ENCODE measurements at places on chromosomes 3 and 15.

- no peak for DNase-seq
Measured at GRCh38 chr3:157388976-157389375, 47.7 kb upstream of the PTX3 start.

GRCh38 chr3:197258168-197258755 is 40.1 kb downstream of the DLG1 start:
- no peak for DNase-seq

GRCh38 chr3:110199588-110199943 is 862.2 kb upstream of the DPPA4 start:
- no peak for DNase-seq

- no peak for DNase-seq
Measured at GRCh38 chr15:64246364-64247189, 83.8 kb upstream of the PPIB start.

- DNase-seq, result no peak
Measured at GRCh38 chr3:48966876-48967361, 23.1 kb upstream of the P4HTM start.

DNA sequence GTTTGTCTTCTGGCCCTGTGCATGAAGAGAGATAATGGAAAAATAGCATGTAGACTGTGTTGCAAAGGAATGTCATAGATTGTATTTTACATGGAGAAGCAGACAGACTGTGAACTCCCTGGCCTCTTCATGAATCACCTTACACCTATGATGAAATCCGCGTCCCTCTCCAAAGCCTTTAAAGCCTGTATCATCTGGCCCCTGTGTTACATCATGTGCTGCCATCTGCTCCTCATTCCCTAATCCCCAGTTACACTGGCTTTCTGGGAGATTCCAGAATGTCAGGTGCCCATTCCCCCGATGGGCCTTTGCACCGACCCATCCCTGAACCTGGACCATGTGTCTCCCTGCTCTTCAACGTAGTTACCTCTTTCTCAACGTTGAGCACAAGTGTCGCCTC is 190.8 kb downstream of the ADAMTSL3 start:
- DNase-seq, result no peak

DNA sequence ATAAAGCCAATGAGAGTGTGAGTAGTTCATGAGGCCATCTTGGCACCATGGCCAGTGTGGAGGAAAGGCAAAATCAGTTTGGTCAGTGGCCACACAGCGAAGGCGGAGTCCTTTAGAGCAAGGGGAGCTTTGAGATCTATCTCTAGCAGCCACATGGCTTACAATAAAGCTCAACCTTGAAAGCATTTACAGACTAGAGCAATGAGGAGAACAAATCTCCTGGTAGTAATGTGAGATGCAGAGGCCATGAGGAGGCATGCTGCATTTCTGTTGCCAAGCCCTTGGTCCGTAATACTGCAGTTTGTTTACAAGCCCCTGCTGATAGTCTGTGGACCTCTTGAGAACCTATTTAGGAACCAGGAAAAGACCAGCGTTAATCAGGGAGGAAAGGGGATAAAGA is 381.5 kb upstream of the C2CD4B start:
- no peak for DNase-seq

- no peak for DNase-seq
Measured at GRCh38 chr15:81492969-81493645, 119.1 kb upstream of the TMC3 start.

GRCh38 chr3:177147790-177148189 is 49.5 kb downstream of the TBL1XR1 start:
- DNase-seq, result no peak

DNA sequence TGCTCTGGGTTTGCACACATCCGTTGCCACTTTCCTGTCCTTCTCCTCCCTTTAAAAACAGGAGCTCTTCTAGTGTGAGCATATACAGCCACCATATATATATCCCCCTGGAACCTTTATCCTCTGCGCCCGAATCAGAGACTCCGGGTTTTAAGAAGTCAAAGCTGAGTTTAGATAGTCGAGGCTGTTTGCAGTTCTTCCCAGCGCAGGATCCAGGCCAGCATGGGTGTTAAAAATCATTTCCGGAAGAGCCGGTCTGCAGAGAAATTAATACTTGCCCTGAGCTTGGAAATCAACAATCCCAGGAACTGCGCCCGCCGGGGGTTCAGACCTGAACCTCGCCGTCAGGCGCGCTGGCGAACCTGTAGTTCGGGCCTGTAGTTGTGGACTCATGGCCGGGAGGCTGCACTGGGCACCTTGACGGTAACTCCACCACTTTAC is 2.3 kb downstream of the SHOX2 start:
- no peak for DNase-seq

- DNase-seq, result no peak
Measured at GRCh38 chr15:72923289-72923688, 129.0 kb upstream of the NEO1 start.

GRCh38 chr3:21705769-21706168 is 45.2 kb downstream of the ZNF385D start:
- DNase-seq, result no peak

GRCh38 chr15:30984542-30984941 is 6.9 kb downstream of the MTMR10 start:
- no peak for DNase-seq

DNA sequence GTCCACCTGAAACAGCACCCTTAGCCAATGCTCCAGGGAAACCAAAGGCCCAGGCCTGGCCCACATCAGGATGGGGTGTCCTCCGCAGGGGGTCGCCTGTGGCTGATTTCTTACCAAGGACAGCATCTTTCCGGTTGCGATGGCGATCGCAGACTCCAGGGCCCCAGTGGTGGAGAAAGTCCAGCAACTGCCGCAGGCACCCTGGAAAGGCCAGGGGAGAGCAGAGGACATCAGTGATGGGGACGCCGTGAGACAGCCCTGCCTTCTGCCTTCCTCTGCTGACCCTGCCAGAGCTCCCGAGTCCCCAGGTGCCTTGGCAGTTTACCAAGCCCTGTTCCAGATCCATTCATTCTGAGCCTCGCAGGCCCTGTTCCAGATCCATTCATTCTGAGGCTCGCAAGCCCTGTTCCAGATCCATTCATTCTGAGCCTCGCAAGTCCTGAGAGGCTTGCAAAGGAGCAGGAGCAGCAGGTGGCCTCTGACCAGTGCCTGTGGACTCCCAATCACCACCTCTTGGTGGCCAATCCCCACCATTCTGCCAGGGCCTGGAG is 12.5 kb downstream of the CTSH start:
- no peak for DNase-seq

GRCh38 chr15:62779036-62779770 is 263.3 kb upstream of the TPM1 start:
- no peak for DNase-seq

GRCh38 chr3:193841581-193841980 is 248.6 kb downstream of the OPA1 start:
- no peak for DNase-seq

GRCh38 chr3:97257942-97258697 is 443.7 kb downstream of the EPHA6 start:
- no peak for DNase-seq

DNA sequence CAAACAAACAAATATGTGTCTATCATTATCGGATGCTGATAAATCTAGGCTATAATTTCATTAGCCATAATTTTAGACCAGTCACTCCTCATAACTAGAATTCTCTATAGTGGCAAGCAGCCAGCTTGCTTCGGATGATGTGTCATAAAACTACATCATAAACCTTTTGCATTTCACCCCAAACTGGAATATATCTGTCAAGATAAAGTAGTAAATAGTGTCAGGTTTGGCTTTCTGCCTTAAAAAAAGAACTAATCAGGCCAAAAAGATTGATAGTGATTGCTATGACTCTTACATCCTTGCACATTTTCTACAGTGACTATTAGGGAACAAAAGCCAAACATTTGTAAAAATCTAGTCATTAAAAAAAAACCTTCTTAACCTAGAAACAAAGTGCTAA is 51.0 kb downstream of the DPPA2 start:
- no peak for DNase-seq

DNA sequence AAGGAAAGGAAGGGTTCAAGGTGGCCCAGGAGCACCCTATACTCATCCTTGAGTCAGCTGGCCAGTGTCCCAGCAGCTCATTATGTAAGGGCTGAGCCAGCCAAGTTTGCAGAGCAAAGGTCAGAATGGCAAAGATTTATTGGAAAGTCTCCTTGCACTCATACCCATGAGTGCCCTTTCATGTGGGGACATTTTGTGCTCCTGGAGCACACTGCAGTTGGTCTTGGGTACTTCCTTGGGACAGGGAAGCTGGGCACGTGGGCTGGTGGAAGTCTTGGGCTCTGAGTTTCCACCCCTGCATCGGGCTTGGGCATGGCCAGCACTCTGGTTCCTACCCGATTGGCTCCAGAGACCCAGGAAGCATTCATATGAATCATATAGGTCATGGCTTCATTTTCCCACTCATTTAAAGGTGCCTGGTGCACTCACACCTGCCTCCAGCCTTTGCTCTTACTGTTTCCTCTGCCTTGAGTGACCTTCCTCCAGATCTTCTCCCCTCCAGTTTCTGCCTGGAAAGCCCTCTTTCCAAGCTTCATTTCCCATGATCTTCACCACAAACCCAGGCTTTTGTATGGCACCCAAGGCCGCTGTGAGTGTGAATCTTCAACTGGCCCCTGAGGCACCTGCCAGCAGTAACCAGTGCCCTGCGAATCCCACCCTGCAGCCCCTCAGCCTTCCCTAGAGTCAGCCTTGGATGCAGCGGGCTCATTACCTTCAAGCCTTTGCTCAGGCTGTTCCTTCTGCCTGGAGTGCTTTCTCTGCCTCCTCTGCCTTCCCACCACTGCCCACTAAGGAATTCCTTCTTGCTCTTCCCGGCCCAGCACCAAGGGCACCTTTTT is 10.5 kb upstream of the PRKCD start:
- DNase-seq, result no peak

DNA sequence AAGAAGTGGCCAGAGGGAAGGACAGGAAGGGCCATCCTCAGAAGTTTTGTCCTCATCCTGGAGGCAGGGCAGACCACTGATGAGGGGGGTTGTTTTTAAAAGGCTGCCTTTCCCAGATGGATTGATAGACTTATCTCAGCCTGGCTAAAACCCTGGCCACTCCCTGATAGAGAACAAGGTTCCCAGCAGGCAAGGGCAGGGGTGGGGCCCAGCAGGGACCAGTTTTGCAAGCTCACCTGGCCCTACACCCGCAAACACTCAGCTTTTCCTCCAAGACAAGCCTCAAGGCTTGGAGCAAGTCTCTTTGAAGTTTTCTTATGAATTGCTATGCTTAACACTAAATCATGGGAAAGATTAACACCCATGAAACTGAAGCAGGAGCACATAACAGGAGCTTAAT is 9.1 kb downstream of the LIPC start:
- DNase-seq, result no peak

GRCh38 chr15:77180270-77180669 is 109.4 kb upstream of the TSPAN3 start:
- no peak for DNase-seq

DNA sequence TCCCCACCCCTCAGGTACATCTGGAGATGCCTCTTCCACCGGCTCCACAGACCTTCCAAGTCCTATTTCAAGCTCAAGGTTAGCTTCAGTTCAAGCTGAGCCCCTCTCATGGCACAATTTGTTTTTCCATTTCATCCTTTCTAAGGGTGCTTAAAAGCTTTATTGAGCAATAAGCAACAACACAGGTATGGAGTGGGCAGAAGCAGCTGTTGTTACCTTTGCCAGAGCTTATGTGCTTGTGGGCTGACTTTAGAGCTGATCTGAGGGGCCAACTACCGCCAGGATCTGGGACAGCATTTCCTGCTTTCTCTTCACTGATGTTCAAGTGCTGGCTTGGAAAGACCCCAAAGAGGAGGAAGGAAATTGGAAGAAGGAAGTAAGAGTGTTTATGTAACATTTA is 140.0 kb upstream of the KLHL25 start:
- DNase-seq, result no peak

- DNase-seq, result no peak
Measured at GRCh38 chr3:127698691-127699415, 26.1 kb downstream of the ABTB1 start.

GRCh38 chr3:104436506-104436905 is 930.2 kb upstream of the ALCAM start:
- no peak for DNase-seq

DNA sequence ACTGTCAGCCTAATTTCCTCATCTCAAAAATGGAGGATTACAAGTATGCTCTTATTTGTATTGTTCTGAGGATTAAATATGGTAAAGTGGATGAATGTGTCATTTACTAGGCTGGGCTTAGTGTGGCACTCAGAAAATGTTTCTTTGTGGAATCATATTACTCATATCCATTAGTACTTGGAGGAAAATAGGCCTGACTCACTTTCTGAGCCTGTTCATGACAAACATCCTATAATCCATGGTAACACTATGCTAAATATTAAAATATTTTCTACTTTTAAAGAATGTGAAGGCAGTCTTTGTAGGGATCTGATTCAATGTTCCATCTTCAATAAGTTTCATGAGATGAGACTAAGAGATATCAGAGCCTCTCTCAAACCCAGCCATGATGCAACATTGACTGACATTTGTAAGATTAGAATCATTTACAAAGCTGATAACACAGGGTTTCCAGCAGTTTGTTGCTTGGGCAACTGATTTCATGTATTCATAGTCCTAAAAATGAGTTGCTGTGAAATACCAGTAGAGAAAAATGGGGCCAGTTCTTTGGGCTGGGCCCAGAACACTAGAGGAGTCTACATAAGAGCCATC is 1048.5 kb downstream of the NTRK3 start:
- DNase-seq, result no peak

DNA sequence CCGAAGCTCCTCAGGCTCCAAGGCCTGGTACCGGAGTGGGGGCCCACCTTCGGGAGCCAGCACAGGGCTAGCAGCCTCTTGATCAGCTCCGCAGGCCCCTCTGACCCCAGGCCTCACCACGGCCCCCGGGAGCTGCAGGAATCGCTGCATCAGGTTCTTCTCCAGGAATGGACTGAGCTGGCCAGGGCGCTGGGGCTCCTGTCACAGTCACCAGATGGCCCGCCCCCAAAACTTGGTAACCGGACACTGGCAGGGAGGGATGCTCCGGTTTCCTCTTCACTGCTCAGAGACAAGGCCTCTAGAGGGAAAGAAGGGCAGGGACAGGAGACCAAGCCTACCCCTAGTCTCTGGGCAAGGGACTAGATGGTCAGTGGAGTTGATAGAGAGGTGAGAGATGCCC is 9.9 kb downstream of the AP3B2 start:
- no peak for DNase-seq

DNA sequence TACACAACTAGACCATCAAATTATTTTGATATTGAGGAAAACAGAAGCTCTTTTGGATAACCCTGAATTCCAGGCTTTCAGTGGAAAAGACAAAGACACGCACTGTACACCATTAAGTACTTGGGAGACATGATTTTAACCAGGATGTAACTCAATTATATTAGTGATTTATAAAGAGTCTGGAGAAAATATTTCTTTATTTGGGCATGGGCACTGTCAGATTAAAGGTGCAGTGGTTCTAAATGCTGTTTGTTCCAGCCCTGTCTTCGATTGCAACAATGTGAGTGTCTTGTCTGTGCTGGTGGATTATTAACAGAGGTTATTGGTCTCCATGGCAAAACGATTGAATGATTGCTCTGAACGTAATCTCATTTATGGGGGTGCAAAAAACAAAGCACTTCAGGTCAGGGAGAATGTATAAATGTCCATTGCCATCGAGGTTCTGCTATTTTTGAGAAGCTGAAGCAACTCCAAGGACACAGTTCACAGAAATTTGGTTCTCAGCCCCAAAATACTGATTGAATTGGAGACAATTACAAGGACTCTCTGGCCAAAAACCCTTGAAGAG is at the start of gene TM4SF4:
Gene TM4SF4 (plus strand): TSS at position 448 of the 568 bp plus-strand sequence. CDS start 181 bp downstream, outside the sequence.
- DNase-seq, result no peak

Data from stimulated activated CD8-positive, alpha-beta memory T cell treated with anti-CD3 and anti-CD28 coated beads, Interleukin-4, amount 100 ng/mL, for 4 hours (primary cell).